ENCODE measurements at places on chromosomes 2 and 18. TPM values are rescaled to one million over a fixed set of nuclear protein-coding genes. Genes with fewer than 3 reads are reported as not detected.

MYOM1 gene
- 388 TPM for total RNA-seq

NTSR2 gene
- total RNA-seq = not detected

NAPG gene
- total RNA-seq = 22.1 TPM

STAT4 gene
- total RNA-seq = 0.26 TPM

HRH4 gene
- total RNA-seq = 0.10 TPM

COL3A1 gene
- total RNA-seq = 73.1 TPM

STARD6 gene
- total RNA-seq = not detected

CPO gene
- 0.63 TPM for total RNA-seq

IMMT gene
- 151 TPM for total RNA-seq

SP5 gene
- 1.0 TPM for total RNA-seq

NT5DC4 gene
- total RNA-seq = not detected

ASXL3 gene
- 0.20 TPM for total RNA-seq

CGREF1 gene
- 4.8 TPM for total RNA-seq

CCDC178 gene
- not detected for total RNA-seq

PLGLB2 gene
- total RNA-seq = not detected

TMEM178A gene
- 1.0 TPM for total RNA-seq

L3MBTL4 gene
- 1.3 TPM for total RNA-seq

ALLC gene
- not detected for total RNA-seq

TRIM54 gene
- total RNA-seq = 409 TPM

TMEM185B gene
- total RNA-seq = 14.5 TPM
